ENCODE measurements at places on chromosomes 2 and 18.

GRCh38 chr18:11470941-11471340 lies 138.5 kb upstream of the SLC35G4 start:
- DNase-seq: no peak

- no peak for DNase-seq
Measured at GRCh38 chr18:2134364-2134763, 436.9 kb downstream of the METTL4 start.

GRCh38 chr2:143559147-143559546 lies 429.9 kb downstream of the ARHGAP15 start:
- DNase-seq: no peak

DNA sequence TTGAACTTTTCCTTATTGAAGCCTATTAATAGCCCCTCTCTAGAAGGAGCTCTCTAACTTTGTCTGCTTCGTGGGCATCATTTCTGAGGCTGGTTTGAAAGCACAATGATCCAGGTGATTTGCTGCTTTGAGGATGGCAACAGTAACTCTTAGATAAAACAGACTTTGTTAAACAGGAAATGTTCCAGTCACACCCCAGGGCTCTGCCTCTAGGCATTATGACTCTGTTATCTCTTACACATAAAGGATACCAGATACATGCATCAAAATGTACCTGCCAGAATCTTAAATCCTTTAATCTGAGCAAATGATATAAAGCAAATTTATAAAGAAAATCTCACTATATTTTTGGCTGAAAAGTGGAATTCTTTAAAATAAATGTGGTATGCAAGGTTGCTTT lies 52.3 kb downstream of the GAD1 start:
- DNase-seq: no peak

- peak; percentile 89 for DNase-seq
Measured at GRCh38 chr2:148644883-148645538, 460 bp downstream of the EPC2 start.

DNA sequence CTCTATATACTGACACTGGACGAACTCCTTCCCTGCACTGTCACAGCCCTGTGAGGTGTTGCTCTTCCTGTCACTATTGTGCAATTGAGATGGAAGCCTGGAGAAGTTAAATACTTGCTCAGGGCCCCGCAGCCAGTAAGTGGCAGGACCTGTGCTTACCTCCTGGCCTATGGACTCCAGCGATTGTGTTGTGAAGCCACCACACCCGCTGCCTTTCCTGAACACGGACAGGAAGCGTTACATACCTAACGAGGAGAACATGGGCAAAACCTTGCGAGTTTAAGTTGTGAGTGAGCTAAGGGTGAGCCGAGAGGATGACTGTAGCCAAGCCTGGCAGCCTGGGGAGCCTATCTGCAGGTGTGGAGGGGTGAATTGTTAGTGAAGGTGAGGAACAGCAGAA lies 26.1 kb downstream of the RAB31 start:
- DNase-seq: no peak

DNA sequence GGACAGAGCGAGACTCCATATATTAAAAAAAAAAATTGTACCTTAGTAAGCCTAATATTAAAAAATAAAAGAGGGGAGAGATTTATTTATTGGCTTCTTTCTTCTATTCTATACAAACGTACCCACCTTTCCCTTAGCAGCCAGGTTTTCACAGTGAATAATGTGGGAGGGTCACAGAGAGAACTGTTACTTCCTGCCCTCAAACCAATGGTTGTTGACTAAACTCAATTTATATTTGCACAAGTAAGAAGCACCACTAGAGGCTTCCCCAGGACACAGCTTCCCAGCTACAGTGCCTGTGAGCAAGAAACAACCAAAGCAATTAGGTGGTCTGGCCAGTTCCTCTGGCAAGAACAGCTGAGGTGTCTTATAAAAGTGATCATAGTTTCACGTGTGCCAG lies 28.9 kb upstream of the GALR1 start:
- no peak for DNase-seq

DNA sequence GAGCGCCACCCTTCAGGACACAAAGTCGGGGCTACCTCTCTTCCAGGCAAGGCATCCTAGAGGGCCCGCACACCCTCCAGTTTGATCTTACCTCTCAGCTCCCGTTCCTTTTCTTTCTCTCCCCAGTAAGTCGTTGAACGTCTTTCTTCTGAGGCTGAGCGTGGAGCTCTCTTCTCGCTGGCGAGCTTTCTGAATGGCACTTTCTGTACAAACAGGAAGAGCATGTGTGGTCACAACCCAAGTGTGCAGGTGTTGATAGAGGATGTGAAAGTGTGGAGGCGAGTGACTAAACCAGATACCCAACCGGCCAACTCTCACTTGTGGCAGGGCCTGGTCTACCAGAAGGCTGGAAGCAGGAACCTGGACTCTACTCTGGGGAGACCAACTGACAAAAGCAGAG lies at the start of gene AFF3:
Gene AFF3, minus strand, starts transcription at position 198 of the 400 bp plus-strand sequence. CDS start 38,136 bp downstream, outside the sequence.
- peak; percentile 39 for DNase-seq

GRCh38 chr2:112472547-112473263 lies 9.3 kb upstream of the TTL start:
- no peak for DNase-seq

GRCh38 chr2:238811759-238812158 lies 36.1 kb upstream of the TWIST2 start:
- DNase-seq: no peak

DNA sequence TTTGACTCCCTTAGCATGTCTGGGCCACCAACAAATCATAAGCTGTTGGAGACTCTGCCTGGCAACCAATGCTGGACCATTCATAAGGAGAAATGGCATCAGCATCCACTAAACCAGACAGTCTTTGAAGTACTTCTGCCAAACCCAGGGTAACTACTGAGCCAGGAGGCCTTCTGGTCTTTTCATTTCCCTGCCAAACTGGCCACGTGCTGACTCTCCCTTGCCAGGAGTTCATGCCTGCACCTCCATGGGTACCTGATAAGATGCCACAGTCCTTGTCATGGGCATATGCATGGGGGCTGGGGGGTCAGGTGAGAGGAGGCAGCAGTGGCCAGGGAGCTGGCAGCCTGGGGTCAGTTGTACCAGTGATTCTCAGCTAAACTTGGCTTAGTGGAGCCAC lies 34.2 kb upstream of the DAPL1 start:
- no peak for DNase-seq

GRCh38 chr2:204635478-204635877 lies 90.2 kb downstream of the PARD3B start:
- no peak for DNase-seq

DNA sequence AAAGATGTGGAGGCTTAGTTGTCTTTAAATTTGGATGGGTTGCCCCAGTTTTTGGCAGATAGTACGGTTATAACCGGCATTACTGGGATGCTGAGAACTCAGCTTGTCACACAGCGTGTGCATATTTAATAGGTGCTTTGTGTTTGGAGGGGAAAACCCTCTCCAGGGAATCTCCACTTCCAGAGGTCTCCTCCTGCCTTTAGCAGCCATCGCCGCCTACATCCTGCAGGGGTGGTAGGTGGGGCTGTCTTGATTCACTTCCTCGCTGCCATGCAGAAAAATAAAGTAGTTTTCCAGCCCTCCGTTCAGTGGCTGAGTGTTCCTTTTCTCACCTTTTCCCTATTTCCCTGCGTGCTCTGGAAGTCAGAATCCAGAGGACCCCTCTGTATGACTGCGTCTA lies 76.4 kb downstream of the ITGB1BP1 start:
- no peak for DNase-seq

DNA sequence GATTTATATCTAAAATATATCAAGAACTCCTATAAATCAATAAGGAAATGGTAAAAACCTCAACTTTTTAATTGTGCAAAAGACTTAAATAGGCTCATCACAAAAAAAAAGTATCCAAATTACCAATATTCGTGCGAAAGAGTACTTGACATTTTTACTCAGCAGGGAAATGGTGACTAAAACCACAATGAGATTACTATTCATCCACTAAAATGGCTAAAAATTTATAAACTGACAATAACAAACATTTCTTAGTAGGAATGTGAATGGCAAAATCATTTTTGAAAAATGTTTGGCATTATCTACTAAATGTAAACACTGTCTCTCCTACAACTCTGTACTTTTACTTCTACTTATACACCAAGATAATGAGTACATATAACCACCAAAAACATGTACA lies 184.8 kb upstream of the RND3 start:
- no peak for DNase-seq

GRCh38 chr18:54608028-54608642 lies 17.1 kb downstream of the DYNAP start:
- DNase-seq: no peak

- DNase-seq: no peak
Measured at GRCh38 chr2:182355815-182356214, 71.0 kb downstream of the PDE1A start.

DNA sequence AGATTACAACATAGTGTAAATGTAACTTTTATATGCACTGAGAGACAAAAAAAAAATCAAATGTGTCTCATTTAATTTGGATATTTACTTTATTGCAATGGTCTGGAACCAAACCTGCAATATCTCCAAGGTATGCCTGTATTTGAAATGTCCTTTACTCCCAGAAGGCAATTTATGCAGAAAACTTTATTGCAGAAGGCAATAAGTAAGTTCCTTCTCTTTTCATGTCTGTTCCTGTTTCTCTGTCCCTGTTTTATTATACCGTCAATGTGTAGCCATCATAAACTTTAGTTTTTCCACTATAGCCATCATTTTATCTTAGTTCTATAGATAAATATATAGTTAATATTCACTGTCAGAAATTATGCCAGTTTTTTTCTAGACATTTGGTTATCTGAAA lies 513.1 kb upstream of the FAM98A start:
- DNase-seq: no peak

DNA sequence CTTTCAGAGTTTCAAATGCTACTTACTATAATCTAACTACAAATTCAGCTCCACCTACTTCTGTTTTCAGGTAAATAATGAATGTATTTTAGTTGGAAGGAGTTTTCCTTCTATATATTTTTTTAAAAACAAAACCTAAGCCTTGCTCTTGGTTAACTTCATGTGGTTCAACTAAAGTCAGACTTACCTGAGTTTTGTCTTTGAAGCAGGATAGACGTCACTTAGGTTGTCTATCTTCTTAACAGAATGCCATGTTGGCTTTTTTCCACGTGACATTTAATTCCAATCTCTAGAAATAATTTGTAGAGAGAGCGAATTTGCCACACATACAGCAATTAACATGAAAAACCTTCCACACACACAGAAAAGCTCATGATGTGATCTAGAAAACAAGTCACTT lies 43.9 kb upstream of the CYTIP start:
- no peak for DNase-seq

DNA sequence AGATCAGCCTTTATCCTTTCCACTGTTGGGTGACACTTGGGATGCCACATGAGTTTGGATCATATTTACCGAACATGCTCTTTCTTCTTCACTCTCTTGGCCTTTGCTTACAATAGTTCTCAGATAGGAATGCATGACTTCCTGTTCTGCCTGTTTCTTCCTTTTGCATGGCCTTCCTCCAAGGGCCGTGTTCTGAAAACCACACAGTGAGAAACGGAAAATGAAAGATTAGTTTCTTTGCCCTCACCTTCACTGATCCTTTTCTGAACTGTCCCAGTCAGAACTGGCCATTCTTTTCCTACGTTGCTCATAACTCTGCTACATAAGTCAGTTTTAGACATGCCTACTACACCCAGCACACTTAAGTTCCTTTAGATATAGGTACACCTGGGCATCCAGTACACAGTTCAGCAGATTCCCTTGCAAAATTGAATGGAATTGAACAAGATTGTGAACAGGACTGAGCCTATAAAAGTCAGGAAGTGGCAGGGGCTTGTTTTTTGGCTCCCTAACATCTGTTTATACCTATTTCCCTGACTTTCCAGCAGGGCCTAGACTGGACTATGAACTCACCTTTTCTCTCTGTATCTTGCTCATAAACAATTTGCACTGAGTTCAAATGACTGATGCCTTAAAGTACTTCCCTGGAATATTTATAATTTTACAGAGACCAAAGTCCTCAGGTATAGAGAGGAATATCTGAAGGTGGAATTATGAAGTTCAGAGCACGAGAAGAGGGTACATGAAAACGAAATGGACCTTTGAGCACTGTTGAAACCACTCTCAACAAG lies 186.4 kb upstream of the ST6GAL2 start:
- DNase-seq: no peak

- DNase-seq: no peak
Measured at GRCh38 chr2:28904295-28904694, 9.8 kb downstream of the WDR43 start.

DNA sequence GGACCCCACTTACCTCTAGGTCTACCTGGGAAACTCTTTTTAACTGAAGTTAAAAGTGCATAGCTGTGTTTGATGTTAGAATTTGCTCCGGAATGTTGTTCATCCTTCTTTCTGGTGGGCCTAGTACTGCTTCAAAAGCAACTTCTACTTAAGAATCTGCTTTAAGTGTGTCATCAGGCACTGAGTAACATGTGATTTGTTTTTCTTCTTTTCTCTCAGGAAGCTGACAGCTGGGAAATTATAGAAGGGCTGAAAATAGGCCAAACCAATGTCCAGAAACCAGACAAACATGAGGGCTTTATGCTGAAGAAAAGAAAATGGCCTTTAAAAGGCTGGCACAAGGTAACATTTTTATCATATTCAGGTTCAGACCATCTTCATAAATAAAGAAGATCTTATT lies 122.9 kb downstream of the PRKRA start:
- no peak for DNase-seq

DNA sequence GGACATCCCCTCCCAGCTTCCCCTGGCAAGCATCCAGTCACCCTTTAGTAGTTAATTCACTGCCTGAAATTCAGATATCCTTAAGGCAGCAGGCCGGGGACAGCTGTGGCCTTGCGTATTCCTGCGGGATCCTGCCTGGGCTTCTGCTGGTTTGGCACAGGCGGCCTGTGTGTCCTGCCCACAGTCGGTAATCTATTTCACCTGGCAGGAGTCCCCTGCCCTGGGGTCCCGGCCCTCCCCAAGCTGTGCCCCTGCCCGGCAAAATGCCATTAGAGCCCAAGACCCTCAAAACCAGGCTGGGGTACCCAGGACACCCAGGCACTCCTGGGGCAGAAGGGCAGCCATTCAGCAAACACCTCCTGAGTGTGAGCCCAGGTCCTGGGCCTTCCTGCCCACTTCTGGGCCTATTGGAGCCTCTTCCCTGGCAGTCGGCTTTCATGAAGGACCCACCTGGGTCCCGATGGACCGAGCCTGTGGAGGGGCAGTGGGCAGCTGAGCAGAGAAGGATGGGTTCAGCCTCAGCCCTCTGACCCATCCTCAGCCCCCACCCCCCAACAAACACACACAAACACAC lies 11.6 kb downstream of the CROCC2 start:
- DNase-seq: no peak
